Kidney glomerular epithelial cell (primary cell): ENCODE measurements at places on chromosomes 1 and 21.

DNA sequence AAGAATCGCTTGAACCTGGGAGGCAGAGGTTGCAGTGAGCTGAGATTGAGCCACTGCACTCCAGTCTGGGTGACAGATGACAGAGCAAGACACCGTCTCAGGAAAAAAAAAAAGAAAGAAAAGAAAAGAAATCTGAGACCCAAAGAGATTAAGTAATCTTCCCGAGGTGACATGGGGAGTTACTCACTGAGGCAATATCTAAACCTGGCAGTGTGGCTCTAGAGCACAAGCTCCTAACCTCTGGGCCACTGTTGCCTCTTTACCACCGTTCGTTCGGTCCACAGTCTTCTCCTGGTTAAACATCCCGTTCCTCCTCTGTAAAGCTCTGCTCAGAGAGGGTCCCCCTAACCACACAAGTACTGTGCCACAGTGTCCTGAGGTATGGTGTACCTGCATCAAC, 1.5 kb downstream of the HMGCL start:
- DNase-seq: no peak

DNA sequence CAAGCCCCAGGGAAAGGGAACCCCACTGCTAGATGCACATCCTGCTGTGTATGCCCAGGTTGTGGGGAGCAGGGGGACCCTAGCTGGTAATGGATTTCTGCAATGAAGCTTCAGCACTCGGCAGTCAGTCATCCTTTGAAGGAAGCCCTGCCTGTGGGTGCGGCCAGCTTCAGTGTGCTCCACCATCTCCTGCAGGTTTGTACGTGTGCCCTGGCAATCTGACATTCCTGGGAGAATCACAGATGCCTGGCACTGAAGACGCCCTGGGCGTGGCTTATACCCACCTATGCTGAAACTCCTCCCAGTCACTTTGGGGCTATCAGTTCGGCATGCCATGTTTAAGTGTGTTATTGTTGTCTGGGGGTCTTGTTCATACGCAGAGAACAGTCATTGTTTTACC, 6.8 kb downstream of the SPRR5 start:
- DNase-seq: no peak

- DNase-seq: no peak
Observed at GRCh38 chr1:223886516-223886921, 40.8 kb upstream of the TP53BP2 start.

DNA sequence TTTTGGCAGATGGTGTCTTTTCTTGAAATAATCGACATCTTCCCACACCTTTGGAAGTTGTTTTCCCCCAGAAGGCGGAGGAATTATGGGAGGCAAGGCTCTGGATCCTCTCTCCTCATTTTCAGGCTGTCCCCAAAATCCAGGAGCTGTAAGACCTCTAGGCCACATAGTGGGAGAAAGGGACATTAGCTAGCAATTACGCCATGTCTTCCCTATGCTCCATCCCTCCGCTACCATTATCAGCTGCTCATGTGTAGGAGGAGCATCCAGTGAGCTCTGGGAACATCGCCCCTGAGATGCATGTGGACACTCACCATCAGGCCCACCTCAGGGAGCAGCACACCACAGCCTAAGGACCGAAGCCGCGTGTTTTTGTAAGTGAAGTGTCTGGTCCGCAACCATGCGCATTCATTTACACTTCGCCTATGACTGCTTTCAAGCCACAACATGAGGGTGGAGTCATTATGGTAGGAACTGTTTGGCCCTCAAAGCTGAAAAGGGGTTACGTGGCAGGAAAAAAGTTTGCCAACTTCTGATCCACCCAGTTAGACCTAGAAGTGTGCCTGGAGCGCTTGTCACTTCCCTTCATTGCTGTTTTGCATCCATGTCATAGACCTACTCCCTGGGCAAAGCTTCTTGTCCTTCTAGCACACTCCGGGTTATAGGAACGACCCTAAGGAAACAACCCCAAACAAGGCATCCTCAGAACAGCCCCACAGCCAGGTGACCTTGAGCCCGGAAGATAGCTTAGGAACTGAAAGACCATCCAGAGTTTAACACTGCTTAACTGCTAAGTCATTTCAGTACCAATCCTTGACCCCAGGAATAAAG, 85.5 kb downstream of the C1orf94 start:
- DNase-seq: no peak

GRCh38 chr1:173666646-173667045, 3.0 kb downstream of the ANKRD45 start:
- DNase-seq: no peak

GRCh38 chr1:193120604-193121166, 1.1 kb upstream of the CDC73 start:
- no peak for DNase-seq

DNA sequence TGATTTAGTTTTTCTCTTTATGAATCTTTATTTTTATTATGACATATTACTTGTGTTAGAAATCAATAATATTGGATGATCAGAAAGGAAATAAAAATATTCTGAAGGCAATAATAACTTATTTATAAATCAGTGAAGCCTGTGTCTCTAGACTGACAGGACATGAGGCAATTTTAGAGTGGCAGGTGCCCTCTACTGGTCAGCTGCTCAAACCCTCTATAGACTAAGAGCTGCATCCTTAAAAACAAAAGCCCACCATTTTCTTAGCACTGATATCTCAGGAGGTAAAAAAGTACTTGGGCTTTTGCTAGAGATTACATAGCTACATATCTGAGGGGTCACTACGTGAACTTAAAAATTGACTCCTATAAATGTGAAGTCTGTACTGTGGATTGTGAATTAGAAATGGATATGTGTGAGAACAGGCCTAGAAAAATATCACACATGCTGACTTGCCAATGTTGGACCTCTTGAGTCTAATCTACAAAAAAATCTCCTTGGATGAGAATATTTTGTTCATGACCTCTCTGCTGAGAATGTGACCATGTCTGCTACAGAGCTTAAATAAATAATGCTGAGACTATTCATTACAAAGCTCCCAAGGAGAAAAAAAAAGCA, 597.9 kb upstream of the ADAMTS5 start:
- DNase-seq: peak; percentile 66

DNA sequence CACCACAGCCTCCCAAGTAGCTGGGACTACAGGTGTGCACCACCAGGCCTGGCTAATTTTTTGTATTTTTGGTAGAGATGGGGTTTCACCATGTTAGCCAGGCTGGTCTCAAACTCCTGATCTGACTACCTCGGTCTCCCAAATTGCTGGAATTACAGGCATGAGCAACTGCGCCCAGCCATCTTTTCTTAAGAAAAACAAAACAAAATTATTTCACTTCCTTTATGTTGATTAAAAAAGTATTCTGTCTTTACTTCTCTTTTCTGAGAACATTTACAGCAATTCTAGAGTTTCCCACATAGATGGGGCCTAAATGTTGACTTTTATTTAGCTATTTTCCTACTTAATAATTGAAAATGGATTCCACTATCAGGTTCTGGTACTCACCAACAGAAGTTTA, 17.3 kb upstream of the TMEM183A start:
- no peak for DNase-seq

DNA sequence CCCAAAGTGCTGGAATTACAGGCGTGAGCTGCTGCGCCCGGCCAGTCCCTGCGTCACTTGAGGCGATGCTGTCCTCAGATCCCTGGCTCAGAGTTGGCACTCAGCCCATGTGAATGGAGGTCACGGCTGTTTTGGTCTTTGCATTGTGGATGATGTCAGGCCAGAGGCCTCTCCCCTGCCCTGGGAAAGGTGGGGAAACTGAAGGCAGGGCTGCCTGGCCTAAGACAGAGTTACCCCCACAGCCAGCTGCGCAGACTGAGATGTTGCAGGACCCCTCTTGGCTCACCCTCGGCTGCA, 821 bp downstream of the MASP2 start:
- DNase-seq: no peak

DNA sequence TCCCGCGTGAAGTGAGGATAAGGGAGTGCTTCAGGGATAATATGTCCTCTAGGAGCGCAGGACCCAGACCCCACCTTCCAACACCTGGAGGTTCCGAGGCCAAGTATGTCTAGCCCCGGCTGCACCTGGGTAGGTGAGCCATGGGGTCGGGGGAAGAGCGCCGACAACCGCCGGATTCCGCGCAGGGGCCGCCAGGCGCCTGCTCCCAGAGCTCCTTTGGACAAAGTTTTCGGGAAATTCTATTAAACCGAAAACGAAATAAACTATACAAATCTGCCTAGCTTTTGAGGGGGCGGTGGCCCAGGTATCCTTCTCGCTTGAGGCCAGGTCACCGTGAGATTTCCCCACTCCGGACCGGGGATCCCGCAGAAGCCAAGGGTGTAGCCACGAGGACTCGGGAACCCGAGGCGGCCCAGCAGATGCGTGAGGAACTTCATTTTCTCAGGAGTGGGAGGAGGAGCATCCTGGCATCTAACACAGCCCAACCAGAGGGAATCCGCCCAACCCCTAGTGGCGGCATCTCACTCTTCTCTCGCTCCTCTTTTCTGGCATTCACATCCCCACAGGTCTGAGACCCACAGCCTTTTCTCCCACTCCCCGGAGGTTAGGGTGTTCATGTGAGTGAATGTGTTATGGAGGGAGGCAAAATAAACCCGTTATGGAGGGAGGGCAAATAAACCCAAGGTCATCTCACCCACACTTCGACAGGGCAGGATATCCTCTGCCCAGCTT, 2.3 kb upstream of the DMRTA2 start:
- no peak for DNase-seq

DNA sequence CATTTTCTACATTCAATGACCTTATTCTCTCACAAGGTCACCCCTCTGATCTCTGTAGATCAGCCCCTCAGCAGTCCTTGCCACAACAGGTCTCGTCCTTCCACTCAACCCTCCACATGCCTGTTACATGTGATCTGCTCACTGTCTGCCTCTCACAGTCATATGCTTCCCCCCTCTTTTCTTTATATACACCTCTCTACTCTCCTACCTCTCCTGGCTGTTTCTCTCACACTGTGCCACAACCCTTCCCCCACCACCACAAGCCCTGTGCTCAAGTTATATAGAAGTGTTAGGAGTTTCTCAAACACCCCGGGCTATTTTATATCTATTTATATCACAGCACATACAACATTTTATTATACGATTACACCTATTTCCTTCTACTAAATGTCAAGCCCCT, 12.6 kb downstream of the B3GALNT2 start:
- no peak for DNase-seq

DNA sequence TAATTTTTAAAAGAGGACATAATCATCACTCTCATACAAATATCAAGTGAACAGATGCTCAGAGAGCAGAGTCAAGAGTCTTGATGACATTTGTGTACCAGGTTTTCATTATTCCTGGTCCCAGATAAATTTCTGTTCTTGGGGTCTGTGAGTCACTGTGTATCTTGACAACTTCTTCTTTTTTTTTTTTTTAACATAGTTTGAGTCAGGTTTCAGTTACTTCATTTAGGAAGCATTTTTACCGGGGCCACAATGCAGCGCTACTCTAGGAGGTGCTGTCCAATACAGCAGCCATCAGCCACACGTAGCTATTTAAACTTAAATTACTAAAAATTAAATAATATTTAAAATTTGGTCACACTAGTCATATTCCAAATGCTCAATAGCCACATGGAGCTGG, 188.1 kb upstream of the SAMSN1 start:
- DNase-seq: no peak

- DNase-seq: no peak
Observed at GRCh38 chr1:22953740-22954141, 18.9 kb downstream of the LACTBL1 start.

DNA sequence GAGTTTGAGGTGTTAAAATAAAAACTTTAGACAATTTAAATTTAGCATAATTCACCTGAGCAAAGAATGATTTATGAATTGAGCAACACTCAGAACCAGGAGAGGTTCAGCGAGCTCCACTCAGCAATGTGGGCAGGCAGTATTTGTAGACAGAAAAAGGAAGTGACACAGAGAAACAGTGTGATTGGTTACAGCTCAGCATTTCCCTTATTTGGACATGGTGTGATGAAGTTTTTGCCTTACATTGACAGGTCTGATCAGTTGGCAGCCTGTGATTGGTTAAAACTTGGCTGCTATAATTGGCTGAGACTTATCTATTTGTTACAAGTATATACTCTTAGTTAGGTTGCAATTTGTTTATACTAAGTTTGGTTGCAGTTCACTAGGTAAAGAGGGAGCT, 621.2 kb upstream of the PRMT6 start:
- DNase-seq: no peak

DNA sequence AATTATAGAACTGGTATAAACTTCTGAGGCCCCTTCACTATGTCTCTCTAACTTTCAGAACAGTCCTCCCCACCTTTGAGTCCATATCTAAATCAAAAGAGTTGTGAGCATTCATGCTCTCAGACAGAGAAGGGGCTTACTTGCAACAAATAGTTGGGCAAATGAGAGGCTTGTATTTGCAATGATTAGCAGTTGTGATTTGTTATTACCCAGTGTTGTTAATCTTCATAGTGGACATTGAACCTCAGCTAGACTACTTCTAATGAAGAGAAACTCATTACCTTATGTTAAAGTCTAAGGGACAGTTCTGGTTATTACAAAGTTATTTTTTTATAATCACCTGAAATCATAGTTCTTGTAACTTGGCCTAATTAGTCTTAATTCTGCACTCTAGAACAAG, 114.5 kb downstream of the RABGAP1L start:
- DNase-seq: no peak

DNA sequence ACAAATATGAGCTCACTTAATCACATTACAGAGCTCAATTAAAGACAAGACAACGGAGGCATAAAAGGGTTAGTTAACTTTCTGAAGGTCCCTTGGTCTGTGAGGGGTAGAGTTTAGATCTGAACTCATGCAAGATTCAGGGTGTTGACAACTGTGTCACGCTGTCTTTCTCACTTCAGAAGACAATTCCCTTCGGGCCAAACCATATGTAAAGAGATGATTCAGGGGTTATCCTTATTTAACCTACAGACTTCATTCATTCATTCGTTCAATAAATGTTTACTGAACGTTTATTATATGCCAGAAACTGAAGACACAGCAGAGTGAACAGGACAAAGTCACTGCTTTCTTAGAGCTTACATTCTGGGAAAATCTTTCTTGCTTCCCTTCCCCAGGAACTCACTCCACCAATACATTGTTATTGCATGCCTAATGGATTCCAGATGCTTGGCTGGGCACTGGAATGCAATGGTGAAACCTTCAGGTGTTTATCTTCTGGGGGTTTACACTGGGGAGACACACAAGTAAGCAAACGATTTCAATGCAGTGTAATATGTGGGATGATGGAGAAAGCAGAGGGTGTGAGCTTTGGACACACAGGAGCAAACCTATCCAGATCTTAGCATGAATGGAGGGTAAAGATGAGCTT, 6.4 kb downstream of the XCL1 start:
- DNase-seq: peak; percentile 79

DNA sequence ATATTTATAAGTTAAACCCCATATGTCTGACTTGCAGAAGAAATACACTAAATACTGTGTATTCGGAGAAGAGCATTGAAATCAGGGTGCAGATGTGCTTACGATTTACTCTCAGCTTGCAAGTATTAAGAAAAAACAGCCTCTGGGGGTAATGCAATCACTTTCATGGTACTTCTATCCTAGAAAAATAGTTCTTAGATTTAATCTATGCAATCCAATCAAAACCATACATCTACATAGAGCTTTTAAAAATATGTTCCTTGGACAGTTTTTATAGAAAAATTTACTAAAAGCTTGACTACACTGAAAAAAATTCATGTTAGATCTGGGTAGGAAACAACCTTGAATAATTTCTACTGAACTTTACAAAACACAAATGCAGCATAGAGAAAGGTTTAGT, 890.3 kb upstream of the ADGRL2 start:
- DNase-seq: no peak
